Stimulated activated CD8-positive, alpha-beta memory T cell treated with anti-CD3 and anti-CD28 coated beads, Interleukin-4, amount 100 ng/mL, for 4 hours (primary cell): ENCODE measurements at places on chromosomes 3 and 15.

GRCh38 chr3:160748231-160748630 is 7.8 kb upstream of the PPM1L start:
- no peak for DNase-seq

- no peak for DNase-seq
Observed at GRCh38 chr15:90104551-90104950, 2.3 kb upstream of the IDH2 start.

GRCh38 chr3:195895078-195895860 is 13.1 kb downstream of the TNK2 start:
- no peak for DNase-seq

DNA sequence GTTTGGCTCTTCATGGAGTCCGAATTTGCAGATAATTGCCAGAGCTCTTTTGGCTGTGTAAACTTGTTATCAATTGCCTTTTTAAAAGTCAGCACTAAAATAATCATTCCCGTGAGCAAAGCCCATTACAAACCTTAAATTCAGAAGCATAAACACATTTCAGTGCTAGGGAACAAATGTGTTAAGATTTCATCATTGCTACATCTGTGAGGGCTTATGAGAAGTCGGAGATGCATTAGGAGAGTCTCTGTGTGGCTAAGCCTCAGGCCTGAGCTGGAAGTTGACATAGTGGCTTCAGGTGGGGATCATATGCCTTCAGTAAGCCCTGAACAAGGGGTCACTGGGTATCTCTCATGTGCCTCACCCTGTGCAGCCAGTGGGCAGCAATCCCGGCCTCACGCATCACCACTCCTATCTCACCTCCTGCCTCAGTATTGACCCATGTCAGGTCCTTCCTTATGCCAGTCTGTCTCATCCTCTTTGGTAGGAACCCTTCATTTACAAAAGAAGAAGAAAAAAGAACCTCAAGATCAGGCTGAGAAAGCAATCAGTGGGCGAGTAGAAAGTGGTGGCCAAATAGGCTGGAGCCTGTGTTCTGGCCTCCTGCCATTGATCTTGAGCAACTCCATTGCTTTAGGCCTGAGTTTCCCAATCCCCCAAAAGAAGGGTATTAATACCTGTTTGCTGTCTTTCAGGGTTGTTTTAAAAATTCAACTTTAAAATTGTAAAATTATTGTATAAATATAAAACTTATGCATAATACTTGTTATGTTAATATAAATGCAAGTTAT is 233.5 kb downstream of the IL20RB start:
- DNase-seq, result no peak

DNA sequence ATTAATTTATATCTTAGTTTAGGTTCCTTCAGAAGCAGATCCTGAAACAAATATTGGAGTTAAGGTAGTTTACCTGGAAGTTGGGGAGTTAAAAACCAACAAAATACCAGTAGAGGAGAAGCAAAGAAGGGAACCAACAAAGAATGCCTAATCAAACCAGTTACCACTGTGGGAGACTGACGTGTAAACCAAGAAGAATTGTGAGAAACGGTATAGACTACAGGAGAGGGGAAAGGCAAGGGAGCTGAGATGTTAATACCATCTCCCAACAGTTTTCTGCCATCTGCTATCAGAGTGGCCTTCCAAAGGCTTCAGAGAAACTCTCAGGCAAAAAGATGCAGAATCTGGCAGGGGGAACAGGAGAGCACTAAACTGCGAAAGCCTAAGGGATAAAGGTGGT is 53.5 kb downstream of the BFSP2 start:
- no peak for DNase-seq

- no peak for DNase-seq
Observed at GRCh38 chr15:92527197-92527596, 128.4 kb downstream of the FAM174B start.

GRCh38 chr3:142828703-142829305 is 60.1 kb downstream of the PCOLCE2 start:
- peak; percentile 21 for DNase-seq

GRCh38 chr3:121175083-121175482 is 267.1 kb downstream of the STXBP5L start:
- no peak for DNase-seq

DNA sequence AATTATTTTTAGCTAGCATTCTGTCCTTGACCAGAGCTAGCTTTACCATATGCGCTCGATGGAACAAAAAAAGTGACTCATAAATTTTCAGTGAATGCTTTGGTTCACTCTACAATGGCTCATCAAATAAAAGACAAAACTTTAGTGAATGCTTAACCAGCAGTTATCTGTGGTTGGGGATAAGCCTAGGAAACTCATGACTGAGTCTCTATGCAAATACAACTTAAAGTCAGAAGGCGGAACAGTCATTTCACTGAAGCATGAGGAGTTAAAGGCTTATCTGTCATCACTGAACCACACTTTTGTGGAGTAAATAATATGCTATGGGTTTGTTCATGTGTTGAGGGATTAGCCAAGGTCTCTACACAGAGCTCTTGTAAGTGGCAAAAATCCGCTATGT is 308.4 kb downstream of the SQOR start:
- no peak for DNase-seq

DNA sequence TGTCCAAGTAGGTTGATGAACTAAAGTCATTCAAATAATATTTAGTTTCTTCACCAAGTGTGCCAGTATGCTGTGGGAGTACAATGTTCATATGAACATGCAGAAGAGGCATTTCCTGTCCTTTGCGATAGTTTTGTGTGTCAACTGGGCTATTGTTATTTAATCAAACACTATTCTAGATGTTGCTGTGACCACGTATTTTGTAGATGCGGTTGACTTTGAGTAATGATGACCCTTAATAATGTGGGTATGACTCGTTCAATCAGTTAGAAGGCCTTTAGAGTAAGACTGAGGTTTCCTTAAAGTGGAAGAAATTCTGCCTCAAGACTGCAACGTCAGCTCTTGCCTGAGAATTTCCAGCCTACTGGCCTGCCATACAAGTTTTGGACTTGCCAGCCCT is 470.7 kb upstream of the CBLB start:
- no peak for DNase-seq

DNA sequence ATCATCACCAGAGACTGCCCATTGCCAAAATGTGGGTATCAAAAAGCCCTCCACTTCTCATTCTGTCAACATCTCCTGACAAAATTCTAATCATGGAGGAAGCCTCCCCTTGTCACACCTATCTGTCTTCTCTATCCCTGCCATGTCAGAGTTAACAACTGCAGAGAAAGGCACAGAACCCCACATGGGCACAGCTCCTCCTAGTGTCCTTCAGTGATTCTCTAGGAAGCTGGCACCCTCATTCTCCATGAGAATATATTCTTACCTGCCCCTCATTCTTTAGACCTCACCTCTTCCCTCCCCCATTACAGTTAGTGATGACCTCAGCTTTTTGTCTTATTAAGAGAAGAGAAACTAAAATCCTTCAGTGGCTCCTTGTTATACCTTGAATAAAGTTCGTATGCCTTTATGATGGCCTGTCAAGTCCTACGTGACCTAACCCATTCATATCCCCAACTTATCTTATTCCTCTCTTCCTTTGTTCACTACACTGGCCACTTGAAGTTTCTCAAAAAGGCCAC is 44.6 kb downstream of the NME9 start:
- DNase-seq, result no peak

- DNase-seq, result no peak
Observed at GRCh38 chr3:38001456-38002081, 11.0 kb downstream of the VILL start.
